Stimulated activated CD8-positive, alpha-beta memory T cell treated with anti-CD3 and anti-CD28 coated beads, Interleukin-4, amount 100 ng/mL, for 24 hours (primary cell): ENCODE measurements at places on chromosomes 2 and 18.

DNA sequence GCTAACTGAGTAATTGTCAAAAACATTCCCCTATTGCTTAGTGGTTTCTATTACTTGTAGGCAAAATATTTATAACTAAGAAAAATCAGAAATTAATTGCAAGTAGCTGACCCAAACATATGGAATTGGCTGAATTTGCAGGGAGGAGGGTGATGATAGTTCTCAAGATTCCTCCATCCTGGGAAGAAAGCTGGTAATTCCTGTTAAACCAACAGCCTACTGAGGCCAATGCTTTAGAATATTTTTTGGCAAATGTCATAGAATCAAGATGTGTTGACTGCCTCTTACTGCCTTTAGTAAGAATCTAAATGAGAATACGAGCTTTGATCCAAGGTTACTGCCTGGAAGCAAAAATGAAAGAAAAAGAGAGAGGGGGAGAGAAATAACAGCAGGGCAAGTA lies 120.0 kb downstream of the COL6A3 start:
- DNase-seq = no peak

DNA sequence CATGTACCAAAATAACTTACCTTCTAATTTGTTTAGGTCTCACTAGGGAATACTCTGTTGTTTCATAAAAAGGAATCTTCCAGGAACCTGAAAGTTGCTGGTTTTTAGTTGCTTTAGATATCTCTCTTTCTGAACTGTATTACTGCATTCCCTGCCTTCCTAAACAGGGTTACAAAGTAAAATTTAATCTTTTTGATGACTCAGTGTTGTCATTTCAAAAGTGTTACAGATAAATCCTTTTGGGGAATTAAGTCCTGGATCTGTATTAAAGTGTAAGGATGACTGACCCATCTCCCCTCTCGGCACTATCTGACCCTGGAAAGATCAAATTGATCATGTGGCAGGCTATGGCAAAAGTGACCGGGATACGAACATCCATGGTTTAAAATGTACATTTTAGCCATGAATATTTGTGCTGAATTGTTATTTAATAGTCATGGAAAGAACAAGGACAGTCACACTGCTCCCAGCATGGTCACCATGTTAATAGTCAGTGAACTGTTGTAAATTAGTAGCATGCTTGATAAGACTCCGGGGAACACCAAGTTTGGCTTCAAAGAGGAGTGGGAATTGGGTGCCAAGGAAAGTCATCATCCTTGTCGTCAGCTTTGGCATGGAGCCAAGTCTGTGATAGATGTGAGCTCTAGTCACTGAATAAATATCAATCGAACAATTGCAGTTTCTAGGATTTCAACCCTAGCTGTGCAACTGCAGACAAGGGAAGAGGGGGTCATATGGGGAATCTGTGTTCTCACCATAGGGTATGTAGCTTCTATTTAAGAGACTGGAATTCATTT lies 4.2 kb downstream of the PLEKHA3 start:
- DNase-seq = no peak

- DNase-seq = no peak
Measured at GRCh38 chr2:55269645-55269990, 587 bp upstream of the MTIF2 start.

GRCh38 chr2:195779491-195779890 lies 122.5 kb downstream of the SLC39A10 start:
- no peak for DNase-seq

DNA sequence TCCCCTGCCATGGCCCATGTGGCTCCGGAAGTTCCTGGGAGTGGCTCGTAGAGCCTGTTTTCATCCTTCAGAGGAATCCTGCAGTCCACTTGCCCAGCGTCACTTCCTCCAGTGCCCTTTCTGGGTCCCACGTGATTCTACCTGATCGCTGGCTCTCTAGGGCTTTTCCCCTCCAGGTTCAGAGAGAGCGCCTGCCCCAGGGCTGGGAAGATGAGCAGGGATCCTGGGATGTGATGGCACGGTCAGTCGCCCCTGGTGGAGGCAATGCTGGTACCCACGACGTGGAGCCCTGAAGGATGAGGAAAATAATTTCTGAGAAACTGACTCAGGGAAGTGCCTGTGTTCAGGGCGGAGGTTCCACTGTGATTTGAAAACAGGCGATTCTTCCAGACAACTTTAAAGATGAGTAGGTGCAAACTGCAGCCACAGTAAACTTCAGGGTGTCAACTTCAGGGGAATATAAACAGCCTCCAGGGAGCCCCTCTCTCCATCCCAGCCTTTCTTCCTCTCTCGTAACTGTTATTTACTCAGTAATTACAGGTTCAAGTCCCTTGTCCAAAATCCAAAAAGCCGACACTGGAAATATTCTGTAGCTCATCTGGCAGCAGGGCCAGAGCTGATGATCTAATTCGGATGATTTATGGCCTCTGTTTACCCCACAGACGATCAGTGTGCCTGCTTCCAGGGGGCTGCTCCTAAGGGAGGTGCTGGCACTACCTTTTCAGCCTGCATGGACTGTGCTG lies 105.9 kb downstream of the AGAP1 start:
- DNase-seq = no peak

DNA sequence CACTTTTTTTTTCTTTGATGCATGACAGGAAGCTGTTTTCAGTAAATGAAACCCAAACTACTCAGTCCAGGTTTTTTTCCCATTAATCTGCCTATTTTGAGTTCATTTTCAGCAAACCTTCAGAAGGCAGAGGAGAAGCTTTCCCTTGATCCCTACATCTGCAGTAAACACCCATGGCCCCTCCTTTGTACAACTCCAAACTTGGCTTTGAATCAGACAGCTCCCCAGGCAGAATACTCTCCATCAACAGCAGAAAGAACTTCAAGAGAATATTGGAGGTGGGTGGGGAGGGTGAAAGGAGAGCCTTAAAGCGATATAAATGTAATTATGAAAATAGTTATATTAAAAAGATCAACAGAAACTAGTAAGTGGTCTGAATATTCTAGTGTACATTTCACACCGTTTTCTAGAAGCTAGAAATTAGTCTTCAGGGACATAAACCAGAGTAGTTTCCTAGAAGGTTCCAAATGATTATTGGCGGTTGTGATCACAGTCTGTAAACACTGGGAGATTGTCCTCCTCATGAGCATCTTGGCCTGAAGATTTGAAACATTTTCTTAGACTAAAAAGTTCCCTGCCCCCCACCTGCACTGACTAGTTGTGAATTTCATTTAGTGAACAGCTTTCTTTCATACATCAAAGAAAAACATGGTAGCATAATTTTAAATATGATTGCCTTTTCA lies 75.1 kb upstream of the STK39 start:
- DNase-seq = no peak

- DNase-seq = no peak
Measured at GRCh38 chr2:47891369-47892337, 14.6 kb downstream of the FBXO11 start.

GRCh38 chr2:229800997-229801754 lies 86.8 kb upstream of the DNER start:
- peak; percentile 53 for DNase-seq

GRCh38 chr2:110101280-110101844 lies 14.3 kb downstream of the MALL start:
- no peak for DNase-seq

DNA sequence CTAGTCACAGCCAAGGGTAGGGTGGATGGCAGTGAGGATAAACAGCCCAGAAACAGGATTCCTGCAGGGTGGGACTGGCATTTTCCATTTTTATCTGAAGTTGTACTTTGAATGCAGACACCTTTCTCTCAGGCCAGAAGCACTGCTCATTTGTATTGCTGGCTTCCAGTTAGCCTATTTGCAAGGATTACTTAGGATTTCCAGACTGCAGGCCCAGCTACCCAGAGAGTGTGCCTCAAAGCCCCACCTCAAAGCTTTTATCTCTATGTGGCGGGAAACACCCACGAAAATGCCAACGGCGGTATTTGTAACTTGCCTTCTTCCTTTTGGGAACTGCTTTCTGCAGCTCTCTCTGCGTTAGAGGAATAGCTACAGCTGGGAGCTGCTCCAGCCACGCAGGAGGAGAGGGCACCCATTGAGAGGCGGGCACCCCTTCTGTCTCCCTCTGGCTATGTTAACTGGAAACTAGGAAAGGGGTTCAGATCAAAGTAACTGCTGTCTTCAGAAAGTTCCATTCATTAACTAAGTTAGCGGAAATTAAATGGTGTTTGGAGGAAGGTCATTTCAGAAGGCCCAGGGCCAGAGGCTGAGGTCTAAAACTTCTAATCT lies 144.9 kb downstream of the TGIF1 start:
- no peak for DNase-seq

DNA sequence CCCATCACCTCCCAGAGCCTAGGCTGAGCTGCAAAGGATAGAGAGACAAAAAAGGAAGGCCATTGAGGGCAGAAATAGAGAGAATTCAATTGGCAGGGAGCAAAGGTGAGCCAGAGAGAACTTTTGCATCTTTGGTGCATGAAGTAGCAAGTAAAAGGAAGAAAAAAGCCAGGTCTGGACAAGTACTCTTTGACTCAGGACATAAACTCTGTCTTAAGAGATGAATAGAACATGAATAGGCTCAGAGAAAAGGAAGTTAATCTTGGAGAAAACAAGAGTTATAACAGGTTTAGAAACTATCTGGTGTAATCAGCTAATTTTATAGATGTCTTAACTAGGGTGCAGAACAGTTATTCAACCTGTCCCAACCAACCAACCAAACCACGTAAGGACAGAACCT lies 95.2 kb downstream of the CNTNAP5 start:
- DNase-seq = no peak

GRCh38 chr2:143754742-143755141 lies 625.5 kb downstream of the ARHGAP15 start:
- no peak for DNase-seq

GRCh38 chr2:147649998-147650397 lies 194.8 kb upstream of the ACVR2A start:
- DNase-seq = no peak

DNA sequence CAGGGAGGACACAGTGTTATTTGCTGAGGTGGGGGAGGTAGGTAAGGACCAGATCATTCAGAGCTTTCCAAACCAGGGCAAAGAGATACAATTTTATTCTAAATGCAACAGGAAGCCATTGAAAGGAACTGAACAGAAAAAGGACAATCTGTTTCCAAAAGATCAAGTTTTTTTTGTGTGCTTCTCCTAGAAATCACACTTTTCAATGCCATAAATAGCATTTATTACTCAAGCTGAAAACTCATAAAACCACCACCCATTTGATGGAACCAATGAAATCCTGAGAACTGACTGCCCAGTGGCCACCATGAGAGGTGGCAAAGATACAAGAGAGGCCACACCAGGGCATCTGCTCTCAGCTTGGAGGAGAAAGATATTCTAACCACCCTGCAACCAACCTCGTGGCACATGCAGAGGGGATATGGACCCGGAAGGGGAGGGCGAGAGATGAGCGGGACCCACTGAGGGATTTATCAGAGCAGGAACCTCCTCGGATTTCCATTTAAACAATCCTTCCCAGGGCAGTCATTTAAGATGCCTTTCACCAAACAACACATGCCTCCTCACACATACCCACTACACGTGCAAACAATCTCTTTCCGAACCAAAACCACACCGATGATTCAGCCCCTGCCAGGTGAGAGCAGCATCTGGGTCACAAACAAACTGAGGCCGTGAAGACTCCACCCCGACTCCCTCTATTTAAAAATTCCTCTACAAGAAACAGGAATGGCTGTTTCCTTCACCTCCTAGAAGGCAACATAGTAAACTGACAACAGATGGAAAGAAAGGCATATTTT lies 8.8 kb downstream of the CYB5A start:
- no peak for DNase-seq

DNA sequence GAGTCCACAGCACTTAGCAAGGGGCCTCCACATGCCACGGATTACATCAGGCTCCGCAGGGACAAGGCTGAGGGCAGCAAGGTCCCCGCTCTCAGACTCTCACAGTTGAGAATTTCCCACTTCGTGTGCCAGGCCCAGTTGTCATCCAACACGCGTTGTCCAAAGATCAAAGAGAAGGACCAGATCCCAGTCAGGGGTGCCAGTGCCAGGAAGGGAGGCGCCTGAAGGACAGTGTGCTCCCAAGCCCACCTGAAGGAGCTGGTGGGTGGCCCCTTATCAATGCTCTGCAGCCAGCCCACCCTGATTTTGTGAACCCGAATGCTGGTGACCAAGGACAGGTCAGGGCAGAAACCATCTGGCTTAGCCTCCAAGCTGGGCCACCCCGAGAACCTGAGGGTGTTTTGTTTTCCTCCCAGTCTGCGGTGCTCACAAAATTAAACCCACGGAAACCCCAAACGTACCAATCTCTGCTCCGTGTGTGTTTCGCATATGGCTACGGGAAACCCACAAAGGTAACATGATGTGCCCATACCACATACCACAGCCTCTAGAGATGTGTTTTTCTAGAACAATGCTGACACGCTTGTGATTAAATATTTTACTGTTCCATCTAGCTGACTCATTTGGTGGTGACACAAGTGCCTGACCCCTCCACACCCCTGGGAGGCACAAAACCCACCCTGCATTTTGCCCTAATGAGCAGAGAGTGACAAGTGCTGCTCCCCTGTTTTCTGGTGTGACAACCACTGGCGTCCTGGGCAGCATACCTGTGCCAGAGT lies 24.5 kb downstream of the CRACDL start:
- no peak for DNase-seq

DNA sequence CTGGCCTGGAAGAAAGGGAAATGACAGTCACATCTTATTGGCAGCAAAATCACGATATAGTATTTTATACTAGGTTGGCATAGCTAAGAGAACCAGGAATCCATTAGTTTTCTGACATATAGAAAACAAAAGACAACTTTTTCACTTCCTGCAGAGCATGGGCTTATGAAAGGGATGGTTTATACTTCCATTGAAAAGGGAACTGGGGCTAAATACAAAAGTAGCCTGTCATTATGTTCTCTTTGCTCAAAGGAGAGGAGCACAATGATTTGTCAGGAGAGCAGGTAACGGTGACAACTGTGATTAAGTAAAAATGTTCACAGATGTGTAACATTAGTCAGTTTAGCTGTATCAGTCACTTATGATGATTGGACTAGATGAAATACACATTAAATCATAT lies 46.4 kb downstream of the SLC25A12 start:
- no peak for DNase-seq

- no peak for DNase-seq
Measured at GRCh38 chr2:147644491-147644890, 200.3 kb upstream of the ACVR2A start.

GRCh38 chr18:62766266-62766665 lies 50.9 kb downstream of the PHLPP1 start:
- DNase-seq = no peak

DNA sequence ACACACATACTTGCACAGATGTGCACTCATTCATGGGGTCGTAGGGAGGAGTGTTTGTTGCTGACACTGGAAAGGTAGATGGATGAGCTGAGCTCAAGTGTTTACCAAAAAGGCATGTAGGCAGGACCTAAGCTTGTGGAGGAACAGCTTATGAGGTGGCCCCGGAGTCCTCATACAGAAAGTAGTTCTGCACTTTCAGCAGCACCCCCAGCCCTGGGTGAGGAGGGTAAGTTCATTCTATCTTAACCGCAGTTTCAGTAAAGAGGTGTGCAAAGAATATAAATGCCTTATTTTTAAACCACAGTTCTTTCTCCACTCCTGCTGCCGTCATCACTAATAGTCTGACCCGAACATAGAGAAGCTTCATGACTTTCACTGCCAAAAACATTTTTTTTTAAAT lies 31.7 kb upstream of the RNF152 start:
- DNase-seq = no peak

- no peak for DNase-seq
Measured at GRCh38 chr18:70116949-70117348, 88.5 kb downstream of the RTTN start.

GRCh38 chr2:153311432-153311831 lies 167.1 kb downstream of the RPRM start:
- DNase-seq = no peak
